ENCODE measurements at places on chromosomes 6 and 20.

GRCh38 chr6:157675831-157676230 lies 147.2 kb upstream of the SNX9 start:
- no peak for DNase-seq

DNA sequence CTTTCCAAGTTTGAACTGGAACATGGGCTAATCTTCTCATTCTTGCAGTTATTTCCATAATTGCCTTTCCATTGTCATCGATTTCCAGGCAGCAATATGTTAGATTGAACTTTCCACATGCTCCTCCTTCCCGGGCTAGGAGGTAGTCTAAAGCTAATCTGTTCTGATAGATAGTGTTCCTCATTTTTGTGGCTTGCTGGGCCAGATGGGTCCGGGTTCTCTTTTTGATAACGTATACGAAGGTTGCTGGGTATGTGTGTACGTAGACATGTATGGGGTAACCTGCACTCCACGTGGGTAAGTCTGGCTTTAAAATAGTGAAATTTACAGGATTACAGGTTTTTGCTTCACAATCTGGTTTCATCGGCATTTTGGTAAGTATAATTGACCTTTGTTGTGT lies 14.0 kb upstream of the GMPR start:
- no peak for DNase-seq

- no peak for DNase-seq
Observed at GRCh38 chr6:42028234-42029061, 21.9 kb upstream of the TAF8 start.

DNA sequence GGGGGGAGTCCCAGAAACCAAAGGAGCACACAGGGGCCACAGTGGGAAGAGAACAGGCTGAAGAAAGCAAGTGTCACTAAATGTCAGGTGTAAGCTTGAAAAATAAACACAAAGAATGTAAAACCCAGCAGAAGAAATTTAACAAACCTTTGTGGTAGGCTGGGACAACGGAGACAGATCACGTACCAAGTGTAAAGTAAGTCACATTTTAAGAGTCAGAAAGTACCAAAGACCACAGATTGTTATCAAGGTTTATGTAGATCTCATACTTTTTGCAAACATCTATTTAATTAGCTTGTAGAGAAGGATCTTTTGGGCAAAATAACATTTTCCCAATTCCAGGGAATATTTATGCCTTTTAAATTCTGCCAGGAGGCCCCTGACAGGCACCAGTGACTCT lies 1.6 kb downstream of the CLIC5 start:
- no peak for DNase-seq
